ENCODE measurements at places on chromosomes 13 and 19.

DNA sequence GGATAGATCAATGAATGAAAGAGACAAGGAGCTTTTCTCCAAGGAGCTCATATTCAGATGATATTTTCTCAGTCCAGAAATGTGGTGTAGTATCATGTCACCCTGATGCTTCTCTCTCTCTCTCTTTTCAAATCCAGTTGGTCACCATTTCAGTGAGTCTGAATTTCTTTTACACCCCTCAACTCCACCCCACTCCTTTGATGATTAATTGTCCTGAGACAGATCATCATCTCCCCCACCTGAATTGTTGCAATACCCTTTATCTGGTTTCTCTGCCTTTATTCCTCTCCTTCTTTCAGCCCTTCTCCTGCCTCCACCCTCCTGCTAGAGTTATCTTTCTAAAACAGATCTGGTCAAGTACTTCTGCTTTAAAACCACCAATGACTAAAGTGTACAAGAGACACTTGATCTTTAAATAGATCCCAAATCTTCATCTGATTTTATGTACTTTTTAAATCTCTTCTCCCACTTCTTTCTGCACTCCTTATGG is 299.8 kb downstream of the KLF5 start:
- DNase-seq = no peak

- peak; percentile 66 for DNase-seq
Measured at GRCh38 chr19:18995804-18996241, 37.5 kb downstream of the SUGP2 start.

- DNase-seq = no peak
Measured at GRCh38 chr13:21615427-21615826, 11.5 kb upstream of the MICU2 start.

DNA sequence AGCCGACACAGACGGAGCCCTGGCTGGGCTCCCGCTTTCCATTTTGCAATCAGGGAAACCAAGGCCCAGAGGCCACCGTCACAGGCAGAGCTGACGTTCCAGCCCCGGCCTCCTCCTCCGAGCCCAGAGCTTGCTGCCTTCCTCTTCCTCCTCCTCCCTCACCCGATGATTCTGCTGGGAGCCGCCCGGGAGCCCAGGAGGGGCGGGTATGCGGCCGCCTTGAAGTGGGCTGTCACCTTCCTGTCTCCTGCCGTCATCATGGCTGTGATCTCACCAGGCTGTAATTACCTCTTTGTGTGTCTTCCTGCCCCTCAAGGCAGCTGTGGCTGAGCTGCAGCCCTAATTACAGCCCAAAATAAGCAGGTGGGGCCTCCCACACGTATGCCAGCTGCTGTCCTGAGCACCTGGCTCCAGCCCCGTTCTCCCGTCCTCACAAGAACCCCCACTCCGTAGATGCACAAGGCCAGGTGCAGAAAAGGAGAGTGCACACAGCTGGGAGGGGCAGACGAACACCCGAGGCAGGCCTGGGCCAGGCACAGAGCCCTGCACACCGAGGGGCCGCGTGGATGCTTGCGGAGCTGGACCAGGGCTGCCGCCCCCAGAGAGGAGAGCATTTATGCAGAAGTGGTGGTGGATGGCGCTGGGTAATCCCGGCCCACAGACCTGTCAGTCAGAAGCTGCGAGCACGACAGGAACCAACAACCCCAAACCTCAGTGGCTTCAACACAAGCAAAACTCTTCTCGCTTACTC is 4.0 kb downstream of the TPGS1 start:
- no peak for DNase-seq

- no peak for DNase-seq
Measured at GRCh38 chr19:10079031-10079453, 7.1 kb upstream of the SHFL start.

- DNase-seq = no peak
Measured at GRCh38 chr13:111153977-111154332, 38.8 kb downstream of the ARHGEF7 start.

- DNase-seq = no peak
Measured at GRCh38 chr13:26743971-26744370, 16.6 kb downstream of the GPR12 start.

- no peak for DNase-seq
Measured at GRCh38 chr19:35337097-35337983, 8.4 kb downstream of the CD22 start.

DNA sequence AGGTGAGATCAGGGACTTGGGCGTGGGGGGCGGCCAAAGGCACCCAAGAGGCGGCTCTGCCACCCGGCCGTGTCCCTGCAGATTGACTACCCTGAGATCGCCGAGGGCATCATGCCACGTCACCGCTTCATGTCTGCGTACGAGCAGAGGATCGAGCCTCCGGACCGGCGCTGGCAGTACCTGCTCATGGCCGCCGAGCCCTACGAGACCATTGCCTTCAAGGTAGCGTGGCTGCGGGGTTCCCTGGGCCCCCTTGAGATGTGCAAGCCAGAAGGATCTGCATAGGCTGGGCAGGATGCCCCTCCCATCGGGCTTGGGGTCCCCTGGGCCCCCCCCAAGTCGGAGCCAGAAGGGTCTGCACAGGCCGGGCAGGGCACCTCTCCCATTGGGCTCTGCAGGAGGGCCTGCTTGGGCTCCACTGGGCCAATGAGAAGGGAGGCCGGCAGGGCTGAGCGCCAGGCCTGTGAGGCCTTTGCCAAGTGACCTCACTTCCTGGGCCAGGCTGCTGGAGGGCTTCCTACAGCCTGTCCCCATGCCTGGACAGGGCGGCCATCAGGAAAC is 2.2 kb upstream of the AMH start:
- no peak for DNase-seq

DNA sequence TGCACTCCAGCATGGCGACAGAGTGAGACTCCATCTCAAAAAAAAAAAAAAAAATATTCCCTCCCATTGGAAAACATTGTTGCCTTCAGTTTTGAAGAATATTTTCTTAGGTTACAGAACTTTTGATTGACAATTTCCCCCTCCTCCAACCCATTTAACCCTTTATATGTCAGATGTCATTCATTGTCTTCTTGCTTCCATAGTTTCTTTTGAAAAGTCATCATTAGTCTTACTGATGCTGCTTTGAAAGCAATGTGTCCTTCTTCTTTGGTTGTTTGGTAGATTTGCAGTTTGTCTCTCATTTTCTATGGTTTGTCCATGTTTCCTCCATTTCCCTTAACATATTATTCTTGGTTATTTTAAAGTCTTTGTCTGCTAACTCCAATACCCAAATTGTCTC is 25.4 kb downstream of the ZNF558 start:
- DNase-seq = no peak

DNA sequence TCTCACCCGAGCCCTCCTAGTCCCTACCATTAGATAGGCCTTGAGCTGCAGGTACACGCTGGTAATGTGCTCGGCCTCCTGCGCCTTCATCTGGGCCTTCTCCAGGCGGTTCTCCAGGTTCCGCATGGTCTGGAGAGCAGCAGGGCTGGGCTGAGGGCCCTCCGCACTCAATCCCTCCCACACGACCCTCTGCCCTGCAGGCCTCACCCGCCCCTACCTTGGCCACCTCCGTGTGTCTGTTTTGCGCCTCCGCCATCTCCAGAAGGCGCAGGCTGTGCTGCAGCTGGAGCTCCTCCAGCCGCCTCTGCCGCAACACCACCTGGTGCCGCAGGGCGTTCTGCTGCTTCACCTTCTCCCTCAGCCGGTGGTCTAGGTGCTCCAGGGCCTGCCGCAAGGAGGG is 7.5 kb upstream of the RGL3 start:
- no peak for DNase-seq
